Activated CD8-positive, alpha-beta T cell treated with anti-CD3 and anti-CD28 coated beads for 36 hours (primary cell): ENCODE measurements at places on chromosomes 6 and 20. TPM values are rescaled to one million over a fixed set of nuclear protein-coding genes. Genes with fewer than 3 reads are reported as not detected.

Gene NKAPL
- total RNA-seq, result not detected

Gene DEFB124
- not detected for total RNA-seq

Gene MACROD2
- not detected for total RNA-seq

Gene ADTRP
- 20.0 TPM for total RNA-seq

Gene ANKEF1
- total RNA-seq, result 0.58 TPM

Gene ADGB
- total RNA-seq, result not detected

Gene C20orf202
- total RNA-seq, result not detected

Gene SNAI1
- 0.90 TPM for total RNA-seq

Gene PPP1R14C
- 0.65 TPM for total RNA-seq

Gene STX7
- 15.1 TPM for total RNA-seq

Gene RGS17
- total RNA-seq, result not detected

Gene PACRG
- total RNA-seq, result not detected

Gene HFE
- 0.56 TPM for total RNA-seq

Gene SPAG4
- 11.5 TPM for total RNA-seq

- no peak for DNase-seq
Observed at GRCh38 chr20:16415071-16416053, 157.9 kb downstream of the KIF16B start.

GRCh38 chr6:161271343-161272030 is 2.4 kb downstream of the AGPAT4 start:
- no peak for DNase-seq

DNA sequence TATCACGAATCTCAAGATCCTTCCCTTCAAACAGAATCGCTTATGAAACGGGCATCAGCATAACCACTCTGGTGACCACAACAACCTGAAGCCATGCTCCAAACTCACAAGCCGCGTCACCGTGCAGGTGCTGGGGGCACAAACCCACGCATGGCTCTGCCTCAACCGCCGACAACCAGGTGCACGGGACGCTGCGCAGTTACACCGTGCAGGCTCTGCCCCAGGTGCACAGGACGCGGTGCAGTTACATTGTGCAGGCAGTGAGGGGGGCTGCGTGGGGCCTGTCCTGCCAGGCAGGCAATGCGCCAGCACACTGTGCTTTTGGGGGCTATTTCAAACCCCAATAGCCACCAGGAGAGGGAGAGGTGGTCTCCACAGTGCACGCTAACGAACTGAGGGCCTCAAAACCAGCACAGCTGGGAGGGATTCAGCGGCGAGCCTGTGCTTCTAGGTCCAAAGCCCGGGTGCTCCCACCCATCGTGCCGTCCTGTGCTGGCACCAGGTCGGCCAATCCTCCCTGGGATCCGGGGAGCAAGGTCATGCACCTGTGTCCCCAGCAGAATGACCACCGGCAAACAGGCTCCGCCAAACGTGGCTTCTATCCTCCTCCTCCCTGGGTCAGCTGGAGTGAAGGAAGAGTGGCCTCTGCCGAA is 35.8 kb downstream of the ZBTB46 start:
- DNase-seq, result no peak

GRCh38 chr20:51142448-51142847 is 119.5 kb upstream of the KCNG1 start:
- DNase-seq, result no peak

DNA sequence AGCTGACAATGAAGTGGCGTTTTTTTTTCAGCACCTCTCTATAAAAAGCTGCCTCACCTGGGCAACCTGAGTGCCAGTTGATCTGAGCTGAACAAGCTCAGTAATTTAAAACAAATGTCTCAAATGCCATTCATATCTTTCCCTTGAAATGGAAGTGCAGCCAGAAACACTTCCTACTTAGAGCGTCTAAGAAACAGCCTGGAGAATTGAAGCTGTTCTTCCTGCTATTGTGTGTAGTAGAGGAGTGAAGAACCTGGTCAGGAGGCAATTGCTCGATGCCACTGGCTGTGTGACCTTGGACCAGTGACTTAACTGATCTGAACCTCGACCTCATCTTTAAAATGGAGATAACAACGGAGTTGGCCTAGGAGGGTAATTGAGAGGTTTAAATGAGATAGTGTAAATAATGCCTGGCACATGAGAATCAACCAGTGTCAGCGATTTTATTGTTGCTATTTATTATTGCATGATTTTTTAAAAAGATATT is 95.4 kb upstream of the FOXQ1 start:
- DNase-seq, result no peak

DNA sequence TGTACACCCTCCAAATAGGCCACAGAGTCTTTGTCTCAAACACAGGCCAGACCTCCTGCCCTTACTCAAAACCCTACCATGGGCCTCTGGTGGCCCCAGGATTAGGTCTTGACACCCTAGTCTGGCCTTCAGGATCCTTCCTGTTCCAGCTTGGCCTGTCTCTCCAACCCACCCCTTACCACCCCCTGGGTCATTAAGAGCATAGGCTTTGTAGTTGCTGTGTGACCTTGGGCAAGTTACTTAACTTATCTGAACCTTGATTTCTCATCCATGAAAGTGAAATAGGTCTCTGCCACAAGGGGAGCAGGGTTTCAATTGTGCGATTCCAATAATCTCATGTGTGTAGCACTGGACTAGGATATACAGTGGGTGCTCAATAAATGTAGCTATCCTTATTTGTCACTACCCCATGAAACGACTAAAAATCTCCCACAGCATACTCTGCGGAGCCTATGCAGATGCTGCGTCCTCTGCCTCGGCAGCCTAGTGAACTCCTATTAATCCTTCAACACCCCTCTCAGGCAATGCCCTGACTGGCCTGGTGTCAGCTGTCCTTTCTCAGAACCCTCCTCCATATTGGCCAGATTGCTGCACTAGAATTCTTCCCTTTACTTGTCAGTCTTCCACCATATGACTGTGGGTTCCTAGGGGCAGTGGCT is 39.7 kb upstream of the NOL4L start:
- DNase-seq, result no peak

GRCh38 chr20:53800883-53801604 is 207.4 kb upstream of the ZNF217 start:
- no peak for DNase-seq

DNA sequence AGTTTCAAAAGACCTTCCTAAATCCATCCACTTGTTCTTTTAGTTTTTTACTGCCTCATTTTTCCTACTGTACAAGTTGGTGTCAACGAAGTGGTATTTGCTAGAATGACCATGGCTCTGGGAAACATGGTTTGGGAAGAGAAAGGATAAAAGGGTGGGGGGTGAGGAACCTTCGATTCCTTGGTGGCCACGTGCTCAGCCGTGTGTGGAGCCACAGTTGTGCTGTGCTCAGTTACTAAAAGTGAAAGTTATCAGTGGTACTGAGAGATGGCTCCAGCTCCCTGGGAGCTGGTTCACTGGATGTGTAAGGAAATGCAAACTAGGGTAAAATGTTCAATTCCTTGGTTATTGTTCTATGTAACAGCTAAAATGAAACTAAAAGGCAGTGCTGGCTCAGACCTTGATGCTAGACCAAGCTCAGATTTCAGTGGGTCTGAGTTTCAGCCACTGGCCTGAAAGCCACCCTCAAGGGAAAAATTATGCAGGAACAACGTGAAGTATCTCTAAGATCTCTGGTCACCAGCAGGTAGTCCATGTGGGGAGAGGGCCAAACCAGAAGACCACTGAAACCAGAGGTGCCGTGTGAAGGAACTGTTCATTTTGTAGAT is 7.4 kb upstream of the SLC22A2 start:
- no peak for DNase-seq

GRCh38 chr20:20448881-20449280 is 81.0 kb downstream of the INSM1 start:
- DNase-seq, result no peak

- no peak for DNase-seq
Observed at GRCh38 chr6:99790679-99791078, 184.0 kb downstream of the PRDM13 start.

GRCh38 chr6:72084992-72085569 is 198.7 kb downstream of the RIMS1 start:
- no peak for DNase-seq

GRCh38 chr20:59157961-59158541 is 5.6 kb upstream of the ZNF831 start:
- DNase-seq, result no peak

- no peak for DNase-seq
Observed at GRCh38 chr6:162636167-162636566, 91.4 kb downstream of the PRKN start.

DNA sequence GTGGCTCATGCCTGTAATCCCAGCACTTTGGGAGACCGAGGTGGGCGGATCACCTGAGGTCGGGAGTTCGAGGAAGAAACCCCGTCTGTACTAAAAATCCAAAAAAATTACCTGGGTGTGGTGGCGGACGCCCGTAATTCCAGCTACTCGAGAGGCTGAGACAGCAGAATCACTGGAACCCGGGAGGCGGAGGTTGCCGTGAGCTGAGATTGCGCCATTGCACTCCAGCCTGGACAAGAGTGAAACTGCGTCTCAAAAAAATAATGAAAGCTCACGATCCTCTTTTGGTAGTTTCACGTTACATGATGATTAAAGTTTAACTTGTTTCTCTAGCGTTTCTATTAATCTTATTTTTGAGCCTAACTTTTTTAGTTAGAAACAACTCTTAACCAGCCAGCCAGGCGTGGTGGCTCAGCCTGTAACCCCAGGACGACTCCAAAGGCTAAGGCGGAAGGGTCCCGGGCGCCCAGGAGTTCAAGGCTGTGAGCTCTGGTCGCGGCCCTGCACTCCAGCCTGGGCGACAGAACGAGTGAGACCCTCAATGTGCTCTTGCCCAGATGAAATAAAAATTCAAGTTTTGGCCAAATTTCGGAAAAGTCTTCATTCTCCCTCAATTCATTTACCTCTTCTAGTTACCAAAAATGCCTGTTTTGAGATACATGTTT is 1.2 kb upstream of the WRNIP1 start:
- DNase-seq, result no peak

GRCh38 chr20:50731055-50731929 is at the start of gene PARD6B:
Gene PARD6B (plus strand): TSS chr20:50731580. CDS start chr20:50731787, 207 bp downstream.
- peak; percentile 100 for DNase-seq

GRCh38 chr6:12848964-12849808 is 132.6 kb downstream of the PHACTR1 start:
- no peak for DNase-seq

DNA sequence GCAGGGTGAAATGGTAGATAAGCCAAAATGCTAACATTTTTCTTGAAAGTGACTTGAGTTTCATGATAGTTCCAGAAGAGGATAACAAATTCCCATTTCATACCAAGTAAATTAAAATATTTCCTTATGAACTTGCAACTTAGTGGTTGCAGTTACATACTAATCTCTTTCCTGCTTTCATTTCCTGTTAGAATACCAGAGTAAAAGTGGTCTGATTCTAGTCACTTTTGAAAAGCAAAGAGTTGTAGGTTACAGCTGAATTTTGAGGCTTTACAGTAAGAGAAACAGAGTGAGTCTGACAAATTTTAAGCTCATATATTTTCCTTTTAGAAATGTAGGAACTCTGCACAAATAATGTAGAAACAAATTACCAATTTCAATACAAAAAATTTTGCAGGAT is 117.4 kb downstream of the ZFAND3 start:
- DNase-seq, result no peak

GRCh38 chr6:170405311-170405975 is 98.9 kb downstream of the FAM120B start:
- no peak for DNase-seq

DNA sequence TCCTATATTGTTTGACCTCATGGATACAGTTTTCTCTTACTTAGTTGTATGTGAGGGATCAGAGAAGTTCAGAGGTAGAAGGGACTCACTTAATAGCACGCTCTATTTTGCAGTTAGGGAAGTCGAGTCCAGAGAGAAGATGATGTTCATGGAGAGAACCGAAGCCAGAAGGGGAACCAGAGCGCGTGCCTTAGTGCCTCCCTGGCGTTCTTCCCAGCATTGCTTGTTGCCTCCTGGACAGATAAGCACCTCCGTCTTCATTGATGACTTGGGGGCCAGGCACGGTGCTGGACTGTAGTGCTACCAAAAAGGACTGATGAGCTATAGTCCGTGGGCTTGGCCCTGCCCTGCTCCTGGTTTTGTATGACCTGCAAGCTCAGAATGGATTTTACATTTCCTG is 109.8 kb downstream of the RPP40 start:
- no peak for DNase-seq

- DNase-seq, result no peak
Observed at GRCh38 chr6:56093776-56094175, 153.6 kb downstream of the COL21A1 start.

DNA sequence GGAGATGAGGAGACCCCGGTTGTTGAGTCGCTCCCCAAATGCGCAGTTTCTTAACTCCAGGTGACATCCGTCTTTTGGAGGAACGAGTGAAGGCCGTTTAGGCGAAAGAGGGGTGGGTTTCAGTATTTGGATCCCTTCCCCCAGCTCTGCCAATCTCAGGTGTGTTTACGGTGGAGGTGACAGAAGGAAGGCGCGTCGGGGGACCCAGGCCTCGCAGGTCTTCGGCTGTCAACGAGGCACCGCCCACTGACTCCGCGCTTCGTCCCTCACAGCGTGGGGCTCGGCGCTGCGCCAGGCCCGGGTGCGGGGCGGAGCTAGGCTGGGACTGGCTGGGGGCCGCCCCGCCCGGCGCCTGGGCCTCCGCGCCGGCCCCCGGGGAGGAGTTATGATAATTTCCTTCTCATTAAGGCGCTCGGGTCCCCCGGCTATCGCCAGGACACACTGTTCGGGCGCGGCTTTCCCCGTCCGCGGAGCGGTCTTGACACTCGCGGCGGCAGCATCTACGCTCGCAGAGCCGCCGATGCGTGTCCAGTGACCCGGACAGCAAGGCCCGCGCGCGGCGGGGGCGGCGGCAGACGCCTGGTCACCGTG is at the start of gene TFAP2C:
Gene TFAP2C, plus strand, starts transcription at position 434 of the 591 bp plus-strand sequence. CDS start 239 bp downstream, outside the sequence.
- peak; percentile 46 for DNase-seq

DNA sequence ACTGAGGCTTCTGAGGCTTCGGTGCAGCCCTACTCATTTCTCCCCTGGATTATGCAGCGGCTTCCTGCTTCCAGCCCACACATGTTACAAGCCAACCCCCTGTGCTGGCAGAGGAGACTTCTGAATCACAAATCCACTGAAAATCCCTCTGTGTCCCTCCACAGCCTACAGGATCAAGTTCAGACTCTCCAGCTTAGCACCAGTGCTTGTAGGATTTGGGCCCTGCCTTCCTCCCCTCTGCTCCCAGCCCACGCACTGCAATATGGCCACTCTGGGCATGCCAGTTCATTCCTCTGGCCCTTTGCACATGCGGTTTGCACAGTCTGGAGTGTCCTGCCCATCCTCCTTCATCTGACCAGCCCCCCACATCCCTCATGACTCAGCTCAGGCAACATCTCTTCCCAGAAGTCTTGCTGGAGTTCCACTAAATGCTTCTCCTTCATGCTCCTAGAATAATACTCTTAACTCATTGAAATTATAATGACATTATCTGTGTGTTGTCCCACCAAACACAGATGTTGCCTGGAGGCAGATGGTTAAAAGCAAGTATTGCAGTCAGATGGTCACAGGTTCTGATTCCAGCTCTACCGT is 15.9 kb upstream of the MDGA1 start:
- no peak for DNase-seq

GRCh38 chr20:37991157-37991866 is 41.9 kb downstream of the TTI1 start:
- no peak for DNase-seq

GRCh38 chr20:64055893-64056638 is 6.6 kb upstream of the SOX18 start:
- no peak for DNase-seq

- no peak for DNase-seq
Observed at GRCh38 chr6:51398064-51398705, 579.5 kb downstream of the TFAP2B start.

- no peak for DNase-seq
Observed at GRCh38 chr20:60304931-60305330, 346.7 kb downstream of the CDH26 start.

- DNase-seq, result no peak
Observed at GRCh38 chr6:88992741-88993552, 29.5 kb upstream of the RNGTT start.

GRCh38 chr6:42370323-42370985 is 81.3 kb downstream of the TRERF1 start:
- no peak for DNase-seq
